HuH-7 (cell line): ENCODE measurements at places on chromosomes 5 and 9.
A peak's percentile ranks its signal among the peaks of the same experiment; 100 is the strongest.

DNA sequence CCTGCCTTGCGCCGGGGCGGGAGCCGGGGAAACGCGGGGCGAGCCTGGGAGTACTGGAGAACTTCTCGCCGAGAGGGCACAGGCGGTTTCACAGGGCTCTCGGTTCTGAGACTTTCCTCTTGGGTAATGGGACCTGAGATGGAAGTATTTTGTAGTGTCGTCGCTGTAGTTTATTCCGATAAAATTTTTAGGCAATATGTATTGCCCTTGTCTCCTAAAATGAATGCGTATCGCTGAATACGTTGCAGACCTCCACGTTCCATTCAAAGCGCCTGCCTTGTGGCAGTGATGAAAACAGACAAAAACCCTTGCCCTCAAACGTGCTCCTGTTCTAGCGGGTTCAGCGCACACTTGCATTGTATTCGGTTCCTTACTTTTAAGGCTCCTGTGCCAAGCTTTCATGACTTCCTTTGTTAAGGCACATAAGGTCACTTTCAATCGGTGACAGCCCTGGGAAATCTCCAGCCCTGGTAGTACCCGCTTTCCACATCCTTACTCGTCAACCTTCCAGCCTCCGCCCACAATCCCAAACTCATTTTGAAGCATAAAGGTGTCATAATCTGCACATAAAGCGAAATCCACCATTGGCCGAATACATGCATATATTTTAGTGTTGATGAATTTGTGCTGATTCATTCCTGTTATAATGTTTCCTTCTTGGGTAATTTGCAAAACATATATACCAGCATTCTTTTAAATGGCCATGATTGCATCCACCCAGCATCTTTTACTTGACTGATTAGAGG, 694 bp downstream of the RMI1 start:
- DNase-seq = peak; percentile 43

GRCh38 chr9:95197692-95198271, 119.7 kb downstream of the FANCC start:
- no peak for DNase-seq

DNA sequence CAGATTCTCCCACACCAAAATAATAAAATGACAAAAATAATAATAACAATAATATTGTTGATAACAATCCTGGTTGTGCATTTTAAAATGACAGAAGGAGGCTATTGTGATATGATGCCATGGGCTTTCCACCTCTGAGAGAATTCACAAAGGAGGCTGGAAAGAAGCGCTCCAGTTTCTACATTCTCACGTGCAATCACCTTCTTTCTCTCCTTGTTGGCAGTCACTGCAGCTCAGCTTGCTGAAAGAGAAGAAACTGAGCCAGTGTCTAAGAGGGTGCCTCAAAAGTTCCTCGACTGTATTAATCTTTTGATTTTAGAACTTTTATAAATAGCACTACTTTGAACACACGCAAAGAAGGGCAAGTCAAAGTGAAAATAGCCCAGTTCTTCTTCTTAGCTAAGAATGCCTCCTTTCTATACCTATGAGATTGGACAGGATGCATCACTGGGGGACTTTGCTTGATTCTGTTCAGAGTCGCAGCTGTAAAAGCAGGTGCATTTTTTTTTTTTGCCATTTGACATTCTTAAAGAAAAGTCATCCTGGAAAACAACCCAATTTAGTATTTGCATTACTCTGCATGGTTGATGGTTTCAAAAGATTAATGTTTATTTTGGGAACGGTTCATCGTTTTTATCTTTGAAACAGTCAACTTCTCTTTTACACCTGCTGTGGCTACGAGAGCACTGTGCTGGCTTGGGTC, 12.4 kb upstream of the SUB1 start:
- no peak for DNase-seq

- no peak for DNase-seq
These were observed 152.8 kb downstream of the YIPF5 start for GRCh38 chr5:144017631-144018030.

- DNase-seq = no peak
These were observed 20.0 kb downstream of the NTNG2 start for GRCh38 chr9:132181796-132182313.

DNA sequence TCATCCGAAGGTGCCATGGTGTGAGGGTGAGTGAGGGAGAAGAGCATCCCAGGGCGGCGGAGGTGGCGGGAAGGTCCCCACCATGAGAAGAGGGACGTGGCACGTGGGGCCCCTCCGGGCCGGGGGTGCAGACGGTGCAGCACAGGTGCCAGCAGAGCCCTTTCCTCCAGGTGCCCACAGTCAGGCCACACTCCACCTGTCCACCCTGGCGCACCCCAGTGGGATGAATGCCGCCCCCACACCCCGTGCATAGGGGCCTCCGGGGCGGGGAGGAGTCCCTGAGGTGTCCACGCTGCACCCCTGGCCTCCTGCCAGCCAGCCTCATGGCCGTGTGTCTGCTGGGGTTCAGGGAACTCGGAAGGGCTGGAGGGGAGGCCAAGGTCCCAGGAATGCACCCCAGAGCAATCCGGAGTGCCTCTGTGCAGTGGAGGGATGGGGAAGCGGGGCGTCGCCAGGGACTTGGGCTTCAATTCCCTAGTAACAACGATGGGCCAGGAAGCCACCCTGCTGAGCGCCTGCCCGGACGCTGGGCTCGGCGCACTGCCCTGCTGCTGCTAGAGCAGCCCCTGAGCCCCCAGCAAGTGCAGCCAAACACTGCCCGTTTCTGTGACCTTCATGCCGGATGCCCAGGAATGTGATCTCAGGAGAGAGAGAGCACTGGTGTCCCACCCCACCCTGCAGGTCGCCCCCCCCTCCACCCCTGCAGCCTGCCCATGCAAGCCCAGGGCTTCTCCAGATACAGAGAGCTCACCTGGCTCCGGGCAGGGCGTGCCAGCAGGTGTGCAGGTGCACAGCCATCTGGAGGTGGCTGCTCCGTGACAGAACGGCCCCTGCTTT, 8.8 kb upstream of the NACC2 start:
- DNase-seq = no peak

- DNase-seq = no peak
These were observed 18.4 kb upstream of the RIC1 start for GRCh38 chr9:5610491-5610890.

- no peak for DNase-seq
These were observed 20.4 kb downstream of the TSPAN17 start for GRCh38 chr5:176667637-176668036.

DNA sequence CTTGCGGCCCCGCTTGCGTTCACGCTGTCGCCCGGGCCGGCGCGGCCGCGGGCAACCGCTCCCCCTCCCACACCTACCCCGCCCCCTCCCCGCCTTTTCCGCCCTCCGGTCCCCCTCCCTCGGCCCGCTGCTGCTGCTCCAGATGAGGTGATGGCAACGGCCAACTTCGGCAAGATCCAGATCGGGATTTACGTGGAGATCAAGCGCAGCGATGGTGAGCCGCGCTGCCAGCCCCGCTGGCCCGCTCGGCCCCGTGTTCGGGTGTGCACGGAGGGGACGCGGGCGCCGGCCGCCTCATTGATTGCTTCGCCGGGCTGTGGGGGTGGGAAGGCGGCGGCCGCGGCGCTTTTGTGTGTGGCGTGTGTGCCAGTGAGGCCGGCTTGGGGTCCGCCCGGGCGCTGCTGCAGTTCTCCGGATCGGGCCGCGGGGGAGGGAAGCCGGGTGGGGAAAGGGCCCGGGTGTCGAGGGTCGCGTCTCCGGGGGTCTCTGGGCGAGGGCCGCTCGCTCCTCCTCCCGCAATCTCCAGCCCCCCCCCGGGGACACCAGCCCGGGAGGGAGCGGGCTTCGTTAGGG, 403 bp downstream of the KIF2A start:
- no peak for DNase-seq

- no peak for DNase-seq
These were observed 56.8 kb downstream of the ANGPTL2 start for GRCh38 chr9:127065592-127065991.

- no peak for DNase-seq
These were observed 54.5 kb upstream of the KCNMB1 start for GRCh38 chr5:170443624-170444023.

- DNase-seq = no peak
These were observed 178.3 kb downstream of the HSPA4 start for GRCh38 chr5:133229931-133230664.

DNA sequence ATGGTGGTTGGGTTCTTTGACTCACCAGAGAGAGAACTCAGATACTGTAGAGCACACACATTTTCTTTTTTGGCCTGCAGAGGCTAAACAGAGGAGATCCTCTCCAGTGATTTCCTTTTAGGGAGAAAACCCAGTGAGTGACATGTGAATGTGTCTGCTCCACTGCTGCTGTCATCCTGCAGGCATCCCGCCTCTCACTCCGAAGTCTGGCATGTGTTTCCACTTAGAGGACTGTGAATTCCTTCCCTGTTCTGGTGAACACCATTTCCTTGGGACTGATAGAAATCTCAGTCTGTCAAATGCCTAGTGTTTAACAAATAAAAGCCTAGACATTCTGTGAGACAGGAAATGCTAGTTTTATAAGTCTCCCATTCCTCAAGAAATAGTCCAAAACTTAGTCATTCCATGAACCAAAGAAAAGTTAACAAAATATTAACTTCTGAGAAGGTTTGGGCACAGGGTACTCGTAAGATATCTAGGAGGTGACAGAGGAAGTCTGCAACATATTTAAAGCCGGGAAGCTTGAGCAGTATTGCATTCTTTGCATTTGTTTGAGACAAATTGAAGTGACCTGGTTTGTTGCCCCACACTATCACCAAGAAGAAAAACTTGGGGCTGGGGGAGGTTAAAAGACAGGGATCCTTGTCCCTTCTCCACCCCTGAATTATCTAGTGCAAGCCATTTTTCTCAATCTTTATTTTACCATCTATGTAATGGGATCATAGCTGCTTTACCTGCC, 74.9 kb upstream of the NIPAL4 start:
- no peak for DNase-seq

GRCh38 chr9:92439921-92440750, 15.9 kb upstream of the OMD start:
- no peak for DNase-seq

DNA sequence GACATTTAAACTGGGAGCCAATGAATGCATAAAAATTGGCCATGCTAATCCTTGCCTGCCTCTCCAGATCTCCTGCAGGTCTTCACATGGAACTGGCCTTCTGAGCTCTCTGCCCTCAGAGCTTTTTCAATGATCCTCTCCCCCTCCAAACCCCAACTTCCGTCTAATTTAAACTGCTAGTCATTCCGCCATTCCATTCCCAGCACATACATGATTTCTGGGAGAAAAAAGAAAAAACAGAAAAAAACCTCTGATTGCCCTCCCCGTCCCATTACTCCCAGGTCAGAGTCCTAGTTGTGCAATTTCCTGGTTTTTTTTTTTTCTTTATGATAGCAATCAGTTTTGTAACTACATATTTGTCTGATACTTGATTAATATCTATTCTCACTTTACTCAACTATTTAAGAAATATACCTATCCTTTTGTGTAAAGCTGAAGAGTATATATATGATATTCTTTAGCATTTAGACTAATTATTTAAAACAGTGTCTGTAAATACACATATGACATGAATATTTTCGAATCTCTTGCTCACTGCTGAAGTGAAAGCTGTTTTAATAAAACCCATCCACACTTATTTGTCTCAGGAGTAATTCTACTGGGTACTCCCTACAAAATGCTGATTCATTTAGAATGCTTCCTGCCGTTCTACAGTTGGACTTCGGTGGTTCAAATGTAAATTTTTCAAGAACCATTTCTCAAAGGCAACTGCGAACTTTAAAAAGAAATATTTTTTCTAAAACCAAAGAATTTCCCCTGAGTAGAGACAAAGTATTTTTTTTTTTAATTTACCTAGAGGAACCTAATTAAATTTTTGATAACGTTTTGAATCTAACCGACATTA, 1.6 kb downstream of the HINT1 start:
- DNase-seq = peak; percentile 67

DNA sequence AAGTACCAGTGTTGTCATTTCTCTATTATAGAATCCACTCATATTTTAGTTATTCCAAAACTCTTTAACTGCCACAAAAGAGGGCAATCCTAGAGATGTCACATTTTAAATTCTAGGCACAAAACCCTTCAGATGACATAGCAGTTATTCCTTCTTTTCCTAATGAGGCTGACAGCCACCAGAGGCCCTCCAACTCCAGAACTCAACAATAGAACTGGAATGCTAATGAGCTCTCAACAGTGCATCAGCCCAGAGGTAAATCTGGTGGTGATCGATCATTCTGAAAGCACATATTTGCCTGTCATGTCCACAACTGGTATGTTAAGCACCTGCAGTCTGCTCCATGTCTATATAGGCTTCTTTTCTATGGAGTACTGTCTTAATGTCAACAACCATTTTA, 40.2 kb upstream of the RAB3C start:
- no peak for DNase-seq

- DNase-seq = no peak
These were observed 28.3 kb downstream of the ADAMTS2 start for GRCh38 chr5:179316982-179317381.

DNA sequence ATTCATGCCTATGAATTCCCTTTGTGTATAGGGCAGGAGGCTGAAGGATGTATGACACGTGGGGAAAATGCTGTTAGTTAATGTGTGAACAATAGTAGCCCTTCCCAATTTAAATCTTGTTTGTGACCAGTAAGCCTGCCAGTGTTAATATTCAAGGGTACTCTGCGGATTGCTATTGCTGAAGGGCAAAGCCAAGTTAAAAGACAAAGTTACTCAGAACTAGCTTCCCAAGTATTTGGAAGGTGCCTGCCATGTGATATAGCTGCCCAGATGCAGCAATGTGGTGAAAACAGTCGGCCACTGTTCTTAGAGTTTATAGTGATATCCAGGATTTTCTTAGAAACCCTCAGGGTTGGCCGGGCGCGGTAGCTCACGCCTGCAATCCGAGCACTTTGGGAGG, 34.6 kb downstream of the MARVELD2 start:
- DNase-seq = no peak

- DNase-seq = no peak
These were observed 901.7 kb downstream of the TLE1 start for GRCh38 chr9:80787636-80788035.

- no peak for DNase-seq
These were observed 574.1 kb downstream of the PSAT1 start for GRCh38 chr9:78871086-78871451.

GRCh38 chr5:177300236-177300880, 3.2 kb downstream of the RAB24 start:
- no peak for DNase-seq

DNA sequence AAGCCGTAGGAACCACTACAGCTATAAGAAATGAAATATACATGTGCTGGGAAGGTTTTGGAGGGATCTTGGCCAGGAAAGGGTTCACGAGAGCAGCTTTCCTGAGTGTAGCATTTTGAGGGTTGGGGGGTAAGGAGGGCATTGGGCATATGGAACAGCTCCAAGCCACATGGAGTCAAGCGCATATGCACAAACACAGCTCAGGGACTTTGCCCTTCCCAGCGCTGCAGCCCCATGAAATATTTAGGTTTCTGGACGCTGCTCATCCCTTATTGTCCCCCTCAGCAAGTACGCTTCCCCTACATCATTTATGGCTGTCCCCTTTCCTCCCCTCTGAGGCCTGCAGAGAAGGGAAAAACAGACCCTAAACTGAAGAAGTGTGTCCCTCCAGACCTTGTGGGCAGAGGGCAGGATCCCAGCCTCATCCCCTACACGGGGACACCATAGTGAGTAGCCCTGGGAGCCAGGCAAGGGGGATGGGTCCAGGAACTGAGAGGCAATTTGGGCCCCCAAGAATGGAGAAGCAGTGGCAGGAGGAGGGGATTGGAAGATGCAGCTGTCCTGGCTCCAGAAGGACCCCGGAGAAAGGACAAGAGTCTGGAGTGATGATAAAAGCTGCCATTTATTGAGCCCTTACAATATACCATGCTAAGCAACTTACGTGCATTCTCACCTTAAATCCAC, 33.7 kb downstream of the PCDH1 start:
- DNase-seq = no peak
